ENCODE measurements at places on chromosomes 1 and 21. TPM values are rescaled to one million over a fixed set of nuclear protein-coding genes. Genes with fewer than 3 reads are reported as not detected.

Gene SLC2A5
- 7.2 TPM for total RNA-seq

Gene RAB7B
- 3.9 TPM for total RNA-seq

Gene REN
- 16.2 TPM for total RNA-seq

Gene LCE2B
- total RNA-seq = not detected

Gene TFAP2E
- not detected for total RNA-seq

Gene GNB1
- total RNA-seq = 155 TPM

Gene S100A4
- total RNA-seq = 101 TPM

Gene DCST1
- not detected for total RNA-seq

Gene TSSK3
- 1.4 TPM for total RNA-seq

Gene SPATA17
- total RNA-seq = 1.00 TPM

Gene FCRL3
- not detected for total RNA-seq

Gene RNU1-2
- total RNA-seq = under 0.01 TPM

Gene CTH
- 24.8 TPM for total RNA-seq

Gene VASH2
- total RNA-seq = 3.6 TPM

Gene WDTC1
- 15.3 TPM for total RNA-seq

Gene AMY2A
- total RNA-seq = not detected

Gene C4BPA
- total RNA-seq = 17.2 TPM

Gene CLIC6
- 16.7 TPM for total RNA-seq

Gene SWT1
- total RNA-seq = 9.6 TPM

Gene GNAT2
- 0.96 TPM for total RNA-seq

Gene SDCCAG8
- total RNA-seq = 28.3 TPM

Gene CLCA1
- 42.9 TPM for total RNA-seq

Gene KLHL20
- total RNA-seq = 23.1 TPM

Gene CYP4Z1
- total RNA-seq = not detected

Gene CFHR3
- 1.7 TPM for total RNA-seq

Gene CAPN8
- 16.4 TPM for total RNA-seq

Gene H3-3A
- 617 TPM for total RNA-seq

Gene FUCA1
- total RNA-seq = 69.4 TPM

Gene VWA5B1
- 0.24 TPM for total RNA-seq

Gene PTGS2
- 21.9 TPM for total RNA-seq

Gene AGL
- 34.2 TPM for total RNA-seq

Gene NBPF6
- total RNA-seq = not detected
